Stimulated activated CD8-positive, alpha-beta memory T cell treated with anti-CD3 and anti-CD28 coated beads, Interleukin-7, amount 100 ng/mL, for 24 hours (primary cell): ENCODE measurements at places on chromosomes 11 and 22.

DNA sequence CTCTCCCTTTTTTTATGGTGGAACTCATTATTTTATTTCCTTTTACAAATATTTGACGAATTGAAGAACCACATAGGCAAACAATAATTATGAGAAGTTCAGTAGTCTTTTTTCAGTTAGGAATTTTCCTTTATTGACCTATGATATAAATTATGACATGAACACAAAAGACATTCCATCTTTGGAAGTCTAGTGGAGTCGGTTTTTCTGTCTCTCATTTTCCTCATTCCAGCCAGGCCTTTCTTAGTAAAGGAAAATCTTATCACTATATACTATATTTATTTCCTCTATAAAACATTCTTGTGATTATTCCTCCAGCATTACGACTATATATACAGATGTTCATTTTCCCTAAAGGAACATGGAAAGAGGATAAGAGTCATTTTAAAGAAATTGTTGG lies 1046.1 kb downstream of the DLG2 start:
- DNase-seq, result no peak

GRCh38 chr22:48428631-48429371 lies 1398.9 kb downstream of the BRD1 start:
- no peak for DNase-seq

GRCh38 chr11:33941637-33942160 lies 49.8 kb upstream of the LMO2 start:
- DNase-seq, result no peak

GRCh38 chr22:29393019-29393608 lies 4.7 kb upstream of the AP1B1 start:
- no peak for DNase-seq

DNA sequence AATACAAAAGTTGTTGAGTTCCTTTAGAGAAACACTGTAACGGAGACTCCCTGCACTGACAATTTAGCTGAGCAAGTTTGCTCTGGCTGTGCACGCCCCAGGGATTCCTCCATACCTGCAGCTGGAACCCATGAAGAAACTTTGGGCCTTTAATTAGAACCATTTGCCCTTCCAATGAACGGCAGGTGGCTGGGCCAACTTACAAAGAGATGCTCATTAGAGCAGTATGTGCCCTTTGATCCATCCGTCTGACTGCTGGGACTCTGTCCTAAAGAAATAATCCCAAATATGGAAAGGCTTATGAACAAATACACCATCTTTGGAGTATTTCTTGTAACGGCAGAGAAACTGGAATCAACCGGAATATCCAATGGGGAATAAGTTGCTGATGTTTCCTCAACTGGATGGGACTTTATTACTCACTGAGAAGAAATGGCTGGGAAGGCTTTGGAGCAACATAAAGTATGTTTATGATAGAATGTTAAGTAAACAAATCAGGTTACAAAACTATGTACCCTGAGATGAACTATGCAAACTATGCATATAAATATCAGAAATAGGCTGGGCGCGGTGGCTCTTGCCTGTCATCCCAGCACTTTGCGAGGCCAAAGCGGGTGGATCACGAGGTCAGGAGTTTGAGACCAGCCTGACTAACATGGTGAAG lies 24.4 kb upstream of the FBLN1 start:
- DNase-seq, result no peak

GRCh38 chr11:109076870-109077269 lies 345.1 kb upstream of the C11orf87 start:
- no peak for DNase-seq

DNA sequence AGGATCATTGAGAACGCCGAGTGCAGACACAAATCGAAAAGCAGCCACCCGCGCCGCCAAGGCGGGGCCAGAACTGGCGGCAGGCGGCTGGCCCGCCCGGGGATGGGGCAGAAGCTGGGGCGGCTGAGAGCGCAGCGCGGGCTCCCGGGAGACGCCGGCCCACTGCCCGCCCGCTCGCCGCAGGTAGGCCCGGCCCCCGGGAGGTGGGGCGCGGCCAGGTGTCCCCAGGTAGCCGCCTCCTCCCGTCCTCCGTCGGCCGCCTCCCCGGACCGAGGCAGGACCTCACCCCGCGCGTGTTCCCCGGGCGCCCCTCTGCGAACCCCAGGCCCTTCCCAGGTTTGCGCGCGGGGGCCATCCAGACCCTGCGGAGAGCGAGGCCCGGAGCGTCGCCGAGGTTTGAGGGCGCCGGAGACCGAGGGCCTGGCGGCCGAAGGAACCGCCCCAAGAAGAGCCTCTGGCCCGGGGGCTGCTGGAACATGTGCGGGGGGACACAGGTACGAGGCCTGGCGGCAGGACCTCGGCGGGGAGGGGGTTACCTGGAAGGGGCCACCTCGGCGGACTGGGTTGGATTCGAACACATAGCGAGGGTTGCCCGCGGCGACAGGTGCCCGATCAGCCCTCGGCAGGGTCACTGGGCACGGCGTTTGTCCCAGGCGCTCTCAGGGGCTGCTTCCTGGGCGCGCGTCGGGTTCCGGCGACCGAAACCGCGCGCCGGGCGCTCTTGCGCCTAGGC lies at the start of gene PRRG4:
TSS of gene PRRG4 (plus strand) at position 248 of the 733 bp plus-strand sequence. CDS start 603 bp downstream, outside the sequence.
- DNase-seq, result peak; percentile 1

DNA sequence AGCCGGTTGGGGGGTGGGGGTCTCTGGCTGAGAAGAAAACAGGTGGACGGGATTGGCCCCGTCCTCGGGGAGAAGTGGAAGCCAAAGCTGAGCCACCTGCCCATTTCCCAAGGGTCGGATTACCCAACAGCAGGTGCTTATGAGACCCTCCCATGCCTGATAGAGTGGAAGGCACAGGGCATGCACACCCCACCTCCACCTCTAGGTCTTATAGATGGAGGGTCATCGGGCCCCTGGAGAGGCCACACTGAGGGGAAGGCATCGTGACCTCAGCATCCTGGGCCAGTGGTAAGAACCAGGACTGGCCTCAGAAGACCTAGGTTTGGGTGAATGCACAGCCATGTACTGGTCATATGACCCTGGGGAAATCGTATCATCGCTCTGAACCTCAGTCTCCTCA lies 85.9 kb downstream of the BUD13 start:
- DNase-seq, result no peak

GRCh38 chr22:47810505-47811500 lies 1048.4 kb downstream of the TBC1D22A start:
- no peak for DNase-seq
